ENCODE measurements at places on chromosomes 4 and X.

- H3K4me1 ChIP-seq: peaks cover 40% of the 10 kb centered on the region
- peaks cover 34% of the 10 kb centered on the region for H3K36me3 ChIP-seq
- peak overlapping the region; percentile 97 for H3K27ac ChIP-seq
These were observed 560 bp upstream of the TMSB4X start for GRCh38 chrX:12974305-12974795.

DNA sequence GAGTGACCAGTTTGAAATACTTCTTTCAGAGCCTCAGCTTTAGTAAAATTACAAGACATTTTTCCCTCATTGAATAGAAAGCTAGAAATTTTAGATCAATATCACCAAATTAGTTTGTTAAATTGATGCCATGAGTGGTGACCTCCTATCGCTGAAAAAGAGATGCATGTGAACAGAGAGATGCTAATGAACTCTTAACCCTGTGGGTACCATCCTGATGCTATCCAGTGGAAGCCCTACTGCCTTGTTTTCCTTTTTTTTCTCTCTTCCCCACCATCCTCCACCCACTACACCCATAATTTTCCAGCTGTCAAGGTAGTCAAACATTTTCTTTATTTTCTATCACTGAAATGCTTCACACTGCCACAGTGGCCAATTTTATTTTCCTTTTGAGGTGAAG is 61.9 kb downstream of the PPEF1 start:
- DNase-seq: no peak
- H3K27ac ChIP-seq: no peak overlapping the region
- no peaks in the 10 kb centered on the region for H3K27me3 ChIP-seq
- H3K4me3 ChIP-seq: no peak overlapping the region

GRCh38 chr4:5749568-5749967 is 38.6 kb downstream of the EVC start:
- no peak for DNase-seq
- H3K4me1 ChIP-seq: peaks cover 7% of the 10 kb centered on the region
- no peak overlapping the region for H3K27ac ChIP-seq
- no peaks in the 10 kb centered on the region for H3K36me3 ChIP-seq
- peaks cover 3% of the 10 kb centered on the region for H3K27me3 ChIP-seq

GRCh38 chr4:40337051-40337450 is 1.9 kb downstream of the CHRNA9 start:
- H3K27ac ChIP-seq: no peak overlapping the region
- no peak for DNase-seq
- no peaks in the 10 kb centered on the region for H3K36me3 ChIP-seq
- H3K27me3 ChIP-seq: peaks cover 4% of the 10 kb centered on the region
- no peak overlapping the region for H3K4me3 ChIP-seq
- H3K4me1 ChIP-seq: no peaks in the 10 kb centered on the region

DNA sequence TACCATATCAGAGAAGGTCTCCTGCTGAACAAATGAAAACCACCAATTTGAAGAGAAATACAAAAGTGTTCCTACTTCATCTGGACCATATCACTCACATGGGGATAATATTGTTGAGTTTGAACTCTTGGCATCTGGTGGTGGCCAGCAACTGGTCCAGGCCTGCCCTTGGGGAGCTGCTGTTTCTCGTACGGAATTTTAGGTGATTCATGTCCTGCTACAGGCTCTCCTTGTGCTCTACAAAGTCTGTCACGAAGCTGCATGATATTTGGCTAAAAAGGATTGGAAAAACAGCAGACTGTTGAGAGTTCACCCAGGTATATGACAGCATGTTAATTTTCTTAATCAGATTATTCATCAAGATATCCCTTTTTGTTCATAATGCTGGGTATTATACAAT is 42.2 kb downstream of the SEC31A start:
- H3K36me3 ChIP-seq: no peaks in the 10 kb centered on the region
- no peak overlapping the region for H3K4me3 ChIP-seq
- no peak overlapping the region for H3K27ac ChIP-seq

DNA sequence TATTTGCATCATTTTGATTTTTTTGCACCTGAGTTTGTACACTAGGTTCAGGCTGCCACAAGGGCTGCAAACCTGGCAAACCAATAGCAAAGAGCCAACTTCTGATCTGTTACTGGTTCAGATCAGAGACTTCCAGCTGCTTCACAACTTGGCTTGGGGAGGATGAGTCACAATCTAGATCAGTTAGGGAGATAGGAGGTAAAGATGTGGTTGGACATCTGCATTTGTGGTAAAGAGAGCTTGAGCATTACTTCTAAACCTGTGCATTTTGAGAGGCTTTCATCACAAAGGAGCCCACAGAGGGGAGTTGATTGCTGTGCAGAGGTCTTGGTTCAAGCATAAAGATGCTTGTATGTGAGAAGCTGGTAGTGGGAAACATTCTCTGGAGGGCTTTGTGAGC is 34.5 kb downstream of the LINC00632 start:
- H3K4me3 ChIP-seq: no peak overlapping the region
- no peak overlapping the region for H3K27ac ChIP-seq
- H3K27me3 ChIP-seq: no peaks in the 10 kb centered on the region
- no peaks in the 10 kb centered on the region for H3K36me3 ChIP-seq
- peaks cover 20% of the 10 kb centered on the region for H3K4me1 ChIP-seq

DNA sequence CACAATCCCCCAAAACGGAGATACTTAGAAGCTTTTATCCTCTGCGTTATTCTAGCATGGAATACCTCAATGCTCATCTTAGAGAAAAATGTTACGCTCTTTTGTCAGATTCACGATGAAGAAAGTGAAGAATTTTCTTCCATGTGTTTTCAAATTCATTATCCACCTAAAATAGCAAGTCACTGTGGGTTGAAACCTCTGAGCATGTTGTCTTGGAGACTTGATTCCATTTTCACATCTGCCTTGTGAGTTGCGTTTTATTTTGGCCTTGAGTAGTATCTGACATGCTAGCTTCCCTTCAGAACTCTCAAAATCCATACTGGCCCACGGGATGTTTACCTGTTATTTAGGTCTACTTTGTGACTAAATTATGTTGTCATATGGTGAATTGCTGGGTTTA is 66.3 kb downstream of the C4orf46 start:
- no peaks in the 10 kb centered on the region for H3K4me1 ChIP-seq
- H3K4me3 ChIP-seq: no peak overlapping the region
- no peaks in the 10 kb centered on the region for H3K36me3 ChIP-seq
- no peak for DNase-seq
- peaks cover 6% of the 10 kb centered on the region for H3K27me3 ChIP-seq
- H3K27ac ChIP-seq: no peak overlapping the region

GRCh38 chr4:174707051-174707676 is 121.9 kb downstream of the GLRA3 start:
- DNase-seq: no peak
- H3K27ac ChIP-seq: no peak overlapping the region
- peaks cover 5% of the 10 kb centered on the region for H3K27me3 ChIP-seq

DNA sequence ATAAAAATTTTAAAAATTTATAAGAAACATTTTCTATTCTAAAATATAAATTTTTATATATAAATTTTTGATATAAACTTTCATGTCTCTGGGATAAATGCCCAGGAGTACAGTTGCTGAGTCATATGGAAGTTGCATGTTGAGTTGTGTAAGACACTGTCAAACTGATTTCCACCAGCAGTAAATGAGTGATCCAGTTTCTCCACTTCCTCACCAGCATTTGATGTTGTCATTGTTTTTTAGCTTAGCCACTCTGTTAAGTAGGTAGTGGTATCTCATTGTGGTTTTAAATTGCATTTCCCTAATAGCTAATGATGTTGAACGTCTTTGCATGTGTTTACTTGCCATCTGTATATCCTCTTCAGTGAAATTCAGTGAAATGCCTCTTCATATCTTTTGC is 66.5 kb downstream of the MAMLD1 start:
- H3K4me1 ChIP-seq: no peaks in the 10 kb centered on the region
- no peak overlapping the region for H3K4me3 ChIP-seq
- H3K27ac ChIP-seq: no peak overlapping the region
- DNase-seq: no peak
- no peaks in the 10 kb centered on the region for H3K27me3 ChIP-seq

DNA sequence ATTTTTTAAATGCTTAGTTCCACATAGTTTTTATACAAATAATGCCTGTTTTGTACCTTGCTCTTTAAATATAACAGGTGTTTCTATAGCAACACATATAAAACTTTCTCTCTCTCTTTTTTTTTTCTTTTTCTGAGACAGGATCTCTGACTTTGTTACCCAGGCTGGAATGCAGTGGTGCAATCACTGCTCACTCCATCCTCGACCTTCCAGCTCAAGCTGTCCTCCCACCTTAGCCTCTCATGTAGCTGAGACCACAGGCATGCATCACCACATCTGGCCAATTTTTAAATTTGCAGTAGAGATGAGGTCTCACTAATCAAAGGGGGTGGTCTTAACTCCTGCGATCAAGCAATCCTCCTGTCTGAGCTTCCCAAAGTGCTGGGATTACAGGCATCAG is 18.3 kb upstream of the SULT1E1 start:
- no peak for DNase-seq
- H3K36me3 ChIP-seq: no peaks in the 10 kb centered on the region
- no peak overlapping the region for H3K27ac ChIP-seq
- no peaks in the 10 kb centered on the region for H3K4me1 ChIP-seq

- no peaks in the 10 kb centered on the region for H3K27me3 ChIP-seq
- H3K27ac ChIP-seq: no peak overlapping the region
- H3K36me3 ChIP-seq: peaks cover 37% of the 10 kb centered on the region
These were observed 18.0 kb downstream of the DCK start for GRCh38 chr4:71011451-71011850.

DNA sequence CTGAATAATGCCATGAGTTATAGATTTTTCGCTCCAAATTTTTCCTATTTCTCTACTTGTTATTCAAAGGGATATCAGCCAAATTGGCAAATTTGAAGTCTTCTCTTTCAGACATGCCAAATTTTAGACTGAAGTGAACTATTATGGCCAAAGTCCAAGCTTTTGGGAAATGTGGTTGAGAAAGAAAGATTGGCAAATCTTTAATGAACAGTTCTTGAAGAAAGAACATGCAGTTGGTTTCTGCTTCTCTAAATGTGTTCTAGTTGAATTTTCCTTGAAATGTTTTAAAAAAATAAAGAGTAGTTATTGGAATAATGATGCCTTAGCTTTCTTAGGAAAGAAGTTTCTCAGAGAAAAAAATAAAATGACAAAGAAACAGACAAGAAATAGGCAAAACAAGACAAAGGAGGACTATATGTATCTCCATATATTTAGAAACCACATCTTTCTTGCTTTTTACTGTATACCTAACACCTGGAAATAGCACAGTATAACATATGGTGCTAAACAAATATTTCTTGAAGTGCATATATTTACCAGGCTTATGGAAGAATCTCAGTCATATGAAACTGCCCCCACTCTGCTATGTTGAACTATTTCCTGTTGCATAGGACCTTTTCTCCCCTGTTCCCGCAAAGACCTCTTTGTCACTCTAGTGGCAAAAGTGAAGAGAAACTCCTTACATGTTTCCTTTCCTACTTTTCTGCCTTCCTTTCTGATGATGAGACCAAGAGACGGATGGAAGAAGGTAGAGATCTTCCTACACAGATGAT is 250.0 kb downstream of the ARHGAP24 start:
- peaks cover 14% of the 10 kb centered on the region for H3K4me1 ChIP-seq
- no peaks in the 10 kb centered on the region for H3K27me3 ChIP-seq
- no peak overlapping the region for H3K4me3 ChIP-seq
- peak overlapping the region; percentile 45 for H3K27ac ChIP-seq

DNA sequence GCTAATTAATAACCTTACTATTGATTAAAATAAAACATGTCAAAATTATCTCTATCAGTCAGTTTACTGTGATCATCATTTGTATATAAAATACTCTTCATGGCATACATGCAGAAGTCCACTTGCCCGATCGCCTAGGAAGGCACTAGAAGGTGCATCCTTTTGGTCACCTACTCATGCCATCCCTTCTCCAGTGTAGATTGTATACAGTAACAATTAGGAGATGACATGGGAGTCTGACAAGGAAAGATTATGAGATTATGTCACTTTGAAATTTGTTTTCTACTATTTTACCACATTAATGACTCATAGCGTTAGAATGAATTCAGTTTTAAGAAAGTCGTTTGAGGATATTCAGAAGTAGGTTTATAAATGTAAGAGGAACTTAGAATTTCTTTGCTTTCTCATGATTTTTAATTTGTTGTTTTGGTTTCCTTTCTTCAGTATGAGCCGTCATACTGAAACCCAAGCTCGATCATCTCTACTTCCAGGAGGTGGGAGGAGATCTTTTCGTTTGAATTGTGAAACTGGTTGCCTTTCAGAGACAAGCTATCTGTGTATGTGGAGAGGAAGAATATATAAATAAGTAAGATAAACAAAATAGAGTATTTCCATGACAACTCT is 51.1 kb upstream of the UNC5C start:
- H3K4me1 ChIP-seq: no peaks in the 10 kb centered on the region
- H3K36me3 ChIP-seq: no peaks in the 10 kb centered on the region
- no peaks in the 10 kb centered on the region for H3K27me3 ChIP-seq
- DNase-seq: no peak
- peak overlapping the region; percentile 36 for H3K4me3 ChIP-seq
- H3K27ac ChIP-seq: no peak overlapping the region

- H3K27ac ChIP-seq: no peak overlapping the region
- no peak overlapping the region for H3K4me3 ChIP-seq
- no peaks in the 10 kb centered on the region for H3K4me1 ChIP-seq
- no peaks in the 10 kb centered on the region for H3K36me3 ChIP-seq
- DNase-seq: no peak
- no peaks in the 10 kb centered on the region for H3K27me3 ChIP-seq
These were observed 1166.8 kb downstream of the ADGRL3 start for GRCh38 chr4:62366939-62367338.

GRCh38 chrX:20228245-20228644 is 38.5 kb downstream of the RPS6KA3 start:
- H3K36me3 ChIP-seq: peaks cover 58% of the 10 kb centered on the region
- peak overlapping the region; percentile 1 for H3K27ac ChIP-seq
- no peak overlapping the region for H3K4me3 ChIP-seq
- H3K4me1 ChIP-seq: peaks cover 20% of the 10 kb centered on the region

GRCh38 chrX:103562801-103563200 is 22.5 kb upstream of the TCEAL4 start:
- DNase-seq: no peak
- H3K36me3 ChIP-seq: no peaks in the 10 kb centered on the region
- H3K27me3 ChIP-seq: no peaks in the 10 kb centered on the region
- H3K4me3 ChIP-seq: no peak overlapping the region

- no peaks in the 10 kb centered on the region for H3K4me1 ChIP-seq
- no peak overlapping the region for H3K27ac ChIP-seq
These were observed 58.2 kb upstream of the DYNLT3 start for GRCh38 chrX:37905436-37906147.

- peaks cover 6% of the 10 kb centered on the region for H3K36me3 ChIP-seq
- DNase-seq: no peak
- no peaks in the 10 kb centered on the region for H3K27me3 ChIP-seq
- no peak overlapping the region for H3K4me3 ChIP-seq
These were observed 46.0 kb upstream of the NFKB1 start for GRCh38 chr4:102454981-102455685.
